Renal cortical epithelial cell (primary cell): ENCODE measurements at places on chromosomes 11 and 22.

DNA sequence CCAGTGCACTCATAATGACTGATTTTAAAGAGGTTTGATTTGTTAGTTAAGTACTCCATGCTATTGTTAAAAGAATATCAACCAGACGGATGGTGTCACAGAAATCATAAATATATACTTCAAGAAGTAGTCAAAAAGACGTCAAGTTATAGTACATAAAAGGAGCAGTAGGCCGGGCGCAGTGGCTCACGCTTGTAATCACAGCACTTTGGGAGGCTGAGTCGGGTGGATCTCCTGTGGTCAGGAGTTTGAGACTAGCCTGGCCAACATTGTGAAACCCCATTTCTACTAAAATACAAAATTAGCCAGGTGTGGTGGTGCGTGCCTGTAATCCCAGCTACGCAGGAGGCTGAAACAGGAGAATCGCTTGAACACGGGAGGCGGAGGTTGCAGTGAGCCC, 721.7 kb downstream of the JRKL start:
- no peak for DNase-seq

GRCh38 chr11:47332303-47332711, 20.2 kb downstream of the MYBPC3 start:
- DNase-seq, result no peak

GRCh38 chr11:17594686-17595192, 47.7 kb downstream of the OTOG start:
- no peak for DNase-seq

- DNase-seq, result no peak
These were observed 494.5 kb upstream of the RAG2 start for GRCh38 chr11:37092487-37092886.

DNA sequence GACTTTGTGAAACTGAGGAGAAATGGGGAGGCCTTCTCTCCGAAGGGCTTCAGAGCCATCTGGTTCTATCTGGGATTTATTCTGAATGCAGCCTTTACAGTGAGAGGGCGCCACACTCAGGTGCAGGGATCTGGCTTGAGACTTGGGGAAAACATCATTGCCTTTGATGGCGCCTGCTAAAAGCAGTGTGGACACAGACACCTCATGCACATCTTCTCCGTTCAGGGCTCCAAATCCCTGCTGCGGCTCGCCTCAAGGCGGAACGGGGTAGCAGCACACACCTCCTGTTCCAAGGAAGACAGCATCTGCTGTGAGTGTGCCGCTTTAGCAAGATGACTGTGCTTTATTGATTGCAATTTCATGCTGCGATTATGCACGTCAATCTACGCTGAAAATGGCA, 37.1 kb upstream of the OLFML1 start:
- no peak for DNase-seq

GRCh38 chr11:107044503-107044902, 26.2 kb upstream of the GUCY1A2 start:
- peak; percentile 72 for DNase-seq

DNA sequence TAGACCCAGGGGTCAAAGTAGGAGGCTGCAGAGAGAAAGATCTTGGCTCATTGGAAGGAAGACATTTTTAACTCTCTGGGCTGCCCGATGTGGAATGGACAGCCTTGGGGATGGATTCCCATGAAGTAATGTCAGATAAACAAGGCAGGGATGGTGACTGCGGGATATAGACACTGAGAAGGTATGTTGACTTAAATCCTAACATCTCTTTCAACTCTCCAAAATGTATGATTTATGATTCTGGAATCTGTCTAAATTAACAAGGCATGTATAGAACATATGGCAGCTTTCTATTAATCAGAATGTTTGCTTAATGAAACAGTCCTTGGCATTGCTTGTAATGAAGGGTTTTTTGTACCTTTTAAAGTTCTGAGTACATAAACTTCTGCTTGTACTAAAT, 56.1 kb upstream of the VSTM5 start:
- DNase-seq, result no peak

GRCh38 chr11:21105196-21105917, 436.0 kb downstream of the NELL1 start:
- no peak for DNase-seq

GRCh38 chr11:118827118-118827517, 36.2 kb upstream of the DDX6 start:
- no peak for DNase-seq

DNA sequence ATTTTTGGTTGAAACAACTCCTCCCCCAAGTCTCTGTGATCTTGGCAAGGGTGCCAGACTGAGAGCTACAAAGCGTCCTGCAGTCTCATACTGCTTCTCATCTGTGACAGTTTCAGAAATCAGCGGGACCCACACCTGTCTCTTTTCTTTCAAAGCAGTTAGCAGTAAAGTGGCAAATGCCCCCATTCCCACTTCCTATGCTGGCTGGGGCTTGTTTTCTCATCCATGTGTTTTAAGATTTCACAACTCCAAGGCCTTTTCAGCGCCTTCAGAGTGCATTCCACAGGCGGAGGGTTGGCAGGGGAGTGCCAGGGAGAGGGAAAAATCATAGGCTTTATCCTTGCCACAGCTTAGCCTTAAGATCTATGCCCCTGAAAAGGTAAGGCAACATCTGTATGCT, 493.5 kb downstream of the OPCML start:
- DNase-seq, result peak; percentile 50

DNA sequence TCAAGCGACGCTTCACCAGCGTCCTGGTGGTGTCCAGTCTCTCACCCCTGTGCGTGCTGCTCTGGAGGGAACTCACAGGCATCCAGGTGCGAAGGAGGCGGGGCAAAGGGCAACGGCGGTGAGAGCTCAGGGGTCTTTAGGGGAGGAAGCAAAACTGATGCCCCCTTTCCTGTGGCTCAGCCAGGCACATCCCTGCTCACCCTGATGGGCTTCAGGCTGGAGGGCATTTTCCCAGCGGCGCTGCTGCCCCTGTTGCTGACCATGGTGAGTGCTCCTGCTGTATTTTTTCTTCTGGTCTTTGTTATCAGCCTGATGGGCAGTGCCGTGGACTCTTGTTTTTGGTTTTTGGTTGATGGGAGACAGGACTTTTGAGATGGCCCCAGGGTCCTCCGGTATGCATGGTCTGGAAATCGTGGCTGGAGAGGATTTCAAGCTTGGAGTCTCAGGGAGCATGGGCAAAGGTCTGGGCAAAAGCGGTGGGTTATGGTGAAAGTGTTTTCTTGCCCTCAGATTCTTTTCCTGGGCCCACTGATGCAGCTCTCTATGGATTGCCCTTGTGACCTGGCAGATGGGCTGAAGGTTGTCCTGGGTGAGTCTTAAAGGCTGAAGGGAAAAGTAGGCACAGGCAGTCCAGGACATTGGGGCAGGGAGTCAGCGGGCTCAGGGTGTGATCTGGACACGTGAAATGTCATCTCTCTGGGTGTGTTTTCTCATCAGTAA, 695 bp downstream of the RCE1 start:
- DNase-seq, result no peak

- no peak for DNase-seq
These were observed 33.4 kb downstream of the SHANK2 start for GRCh38 chr11:71218789-71219499.

- DNase-seq, result no peak
These were observed 26.5 kb downstream of the LHFPL7 start for GRCh38 chr22:24920029-24920428.

DNA sequence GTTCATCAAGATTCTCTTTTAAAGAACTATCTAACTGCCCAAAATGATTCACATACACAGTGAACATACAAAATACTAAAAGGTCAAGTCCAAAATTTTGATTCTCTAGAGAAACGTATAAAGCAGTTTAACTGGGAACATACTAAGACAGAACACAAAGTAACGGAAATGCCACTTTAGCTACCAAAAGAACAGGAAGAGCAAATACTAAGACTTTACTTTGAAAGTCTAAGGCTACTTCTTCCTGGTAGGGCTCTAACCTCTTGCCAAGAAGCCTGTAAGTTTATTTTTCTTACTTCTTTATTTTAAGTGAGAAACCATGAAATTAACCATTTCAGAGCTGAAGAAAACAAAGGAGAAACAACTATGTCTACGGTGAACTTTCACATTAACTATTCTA, 6.2 kb downstream of the PICALM start:
- DNase-seq, result peak; percentile 36

GRCh38 chr11:46718155-46719019, 626 bp upstream of the F2 start:
- peak; percentile 18 for DNase-seq

DNA sequence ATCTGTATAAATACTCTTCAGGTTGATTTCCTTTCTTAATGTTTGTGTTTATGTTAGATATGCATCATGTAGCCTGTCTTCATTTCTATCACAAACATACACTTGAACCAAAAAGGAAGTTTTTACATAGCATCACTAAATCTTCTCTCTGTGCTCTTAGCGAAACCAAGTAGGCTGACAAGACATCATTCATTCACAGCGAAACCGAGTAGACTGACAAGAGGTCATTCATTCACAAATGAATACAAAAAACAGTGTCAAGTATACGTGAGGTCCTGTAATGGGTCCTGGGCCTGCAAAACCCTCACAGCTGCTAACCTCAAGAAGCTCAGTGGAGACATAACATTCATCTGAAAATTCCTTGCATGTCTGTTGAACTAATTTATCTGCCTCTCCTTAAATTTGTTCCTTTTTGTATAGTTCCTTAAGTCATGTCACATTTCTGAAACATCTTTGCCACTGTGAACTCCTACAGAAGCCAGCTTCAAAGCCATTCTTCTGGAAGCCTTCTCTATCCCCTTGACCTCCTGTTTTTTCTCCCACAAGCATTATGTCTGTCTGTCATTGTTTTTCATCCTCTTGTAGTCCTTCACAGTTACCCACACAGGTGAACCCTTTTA, 9.8 kb upstream of the HBE1 start:
- no peak for DNase-seq

GRCh38 chr11:17421781-17422180, 33.3 kb upstream of the KCNJ11 start:
- DNase-seq, result no peak

GRCh38 chr11:70112017-70112434, 33.9 kb downstream of the ANO1 start:
- no peak for DNase-seq

GRCh38 chr22:50683994-50684371, 11.4 kb downstream of the SHANK3 start:
- DNase-seq, result no peak

- no peak for DNase-seq
These were observed 32.6 kb downstream of the KREMEN1 start for GRCh38 chr22:29105468-29105867.

DNA sequence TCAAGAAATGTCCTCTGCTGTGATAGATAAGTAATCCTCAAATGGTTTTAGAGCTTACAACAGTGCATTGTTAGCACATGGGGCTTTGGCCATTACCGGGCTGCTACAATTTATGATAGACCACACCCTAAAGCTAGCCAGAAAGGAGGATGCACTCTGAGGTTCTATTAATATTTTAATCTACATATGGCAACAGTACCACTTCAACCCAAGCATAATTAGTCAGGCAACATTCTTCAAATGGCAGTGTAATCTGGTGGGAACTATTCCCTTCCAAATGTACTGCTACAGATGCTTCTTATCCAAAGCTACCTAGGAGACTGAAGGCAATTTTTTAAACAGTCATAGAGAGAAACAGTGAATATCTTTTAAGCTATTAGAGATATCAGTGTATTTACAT, 697.6 kb downstream of the KCNA4 start:
- no peak for DNase-seq

DNA sequence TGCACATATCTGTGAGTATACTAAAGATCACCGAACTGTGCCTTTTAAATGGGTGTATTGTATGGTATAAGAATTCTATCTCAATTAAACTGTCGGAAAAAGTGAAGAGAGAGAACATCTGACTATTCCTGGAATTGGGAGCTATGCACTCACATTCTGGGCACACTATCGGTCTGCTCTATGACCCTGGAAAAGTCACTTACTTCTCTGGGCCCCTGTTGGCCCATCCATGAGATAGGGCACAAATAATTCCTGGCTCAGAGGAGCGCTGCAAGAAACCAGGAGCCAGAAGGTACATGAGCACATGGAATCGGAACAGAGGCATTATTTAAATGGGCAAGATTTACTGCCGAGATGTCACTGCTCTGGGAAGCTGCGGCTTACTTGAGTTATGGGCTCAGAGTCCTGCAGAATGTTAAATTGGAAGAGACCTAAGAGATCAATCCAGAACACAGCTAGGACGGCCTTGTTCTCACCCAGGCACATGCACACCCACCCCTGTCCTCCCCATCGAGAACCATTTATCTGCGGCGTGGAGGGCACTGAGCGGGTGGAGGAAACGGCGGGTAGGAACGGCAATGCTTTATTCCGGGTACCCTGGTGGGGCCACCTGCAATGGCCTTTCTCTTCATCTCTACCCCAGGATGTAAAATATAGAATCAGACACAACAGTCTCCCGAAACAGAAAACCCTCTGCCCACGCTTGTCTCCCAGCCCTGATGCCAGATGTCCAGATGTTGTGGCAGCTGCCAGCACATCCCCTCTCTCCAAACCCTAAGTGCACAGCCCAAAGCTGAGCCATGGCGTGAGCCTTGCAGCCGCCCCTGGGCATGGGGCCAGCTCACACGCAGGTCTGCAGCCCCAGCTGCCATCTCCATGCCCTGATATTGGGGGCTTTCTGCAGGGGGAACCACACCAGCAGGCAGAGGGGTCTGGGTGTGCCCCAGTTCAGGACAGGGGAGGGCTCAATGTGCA, 142.4 kb downstream of the DSCAML1 start:
- no peak for DNase-seq

GRCh38 chr11:22900764-22901486, 40.7 kb upstream of the CCDC179 start:
- DNase-seq, result no peak

GRCh38 chr11:10540546-10540914, 457 bp downstream of the RNF141 start:
- peak; percentile 26 for DNase-seq

DNA sequence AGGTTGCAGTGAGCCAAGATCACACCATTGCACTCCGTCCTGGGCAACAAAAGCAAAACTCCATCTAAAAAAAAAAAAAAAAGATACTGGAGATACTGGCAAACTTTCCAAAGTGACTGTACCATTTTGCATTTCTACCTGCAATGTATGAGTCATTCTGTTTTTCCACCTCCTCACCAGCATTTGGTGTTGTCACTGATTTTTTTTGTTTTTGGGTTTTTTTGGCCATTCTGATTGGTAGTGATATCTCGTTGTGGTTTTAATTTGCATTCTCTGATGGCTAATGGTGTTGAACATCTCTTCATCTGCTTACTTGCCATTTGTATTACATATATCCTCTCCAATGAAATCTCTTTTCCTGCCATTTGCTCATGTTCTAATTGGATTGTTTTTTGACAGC, 12.0 kb upstream of the RBX1 start:
- no peak for DNase-seq
